Muscle of leg (tissue), 16 donors: ENCODE measurements at places on chromosomes 12 and 14. TPM values are rescaled to one million over a fixed set of nuclear protein-coding genes. Genes with fewer than 3 reads are reported as not detected.

The KRT3 gene
- total RNA-seq, result not detected

- DNase-seq, result no peak
- H3K36me3 ChIP-seq, result peaks cover 64% of the 10 kb centered on the region
- peaks cover 25% of the 10 kb centered on the region for H3K4me1 ChIP-seq
- no peak overlapping the region for H3K4me3 ChIP-seq
- no peaks in the 10 kb centered on the region for H3K27me3 ChIP-seq
Observed at GRCh38 chr14:103685276-103686211, 29.7 kb downstream of the XRCC3 start.

GRCh38 chr14:54738009-54738408, 164.6 kb downstream of the GCH1 start:
- no peaks in the 10 kb centered on the region for H3K27me3 ChIP-seq
- H3K4me3 ChIP-seq, result no peak overlapping the region
- peak; percentile 35 for DNase-seq

GRCh38 chr12:82314406-82314892, 43.7 kb downstream of the CCDC59 start:
- no peak overlapping the region for H3K4me3 ChIP-seq
- H3K4me1 ChIP-seq, result no peaks in the 10 kb centered on the region
- H3K27ac ChIP-seq, result no peak overlapping the region
- DNase-seq, result no peak
- no peaks in the 10 kb centered on the region for H3K36me3 ChIP-seq

- H3K36me3 ChIP-seq, result peaks cover 20% of the 10 kb centered on the region
- peak overlapping the region; percentile 85 for H3K4me3 ChIP-seq
- H3K27ac ChIP-seq, result peak overlapping the region; percentile 82
- peaks cover 2% of the 10 kb centered on the region for H3K27me3 ChIP-seq
Observed at GRCh38 chr12:48924617-48925303, 532 bp downstream of the FKBP11 start.

DNA sequence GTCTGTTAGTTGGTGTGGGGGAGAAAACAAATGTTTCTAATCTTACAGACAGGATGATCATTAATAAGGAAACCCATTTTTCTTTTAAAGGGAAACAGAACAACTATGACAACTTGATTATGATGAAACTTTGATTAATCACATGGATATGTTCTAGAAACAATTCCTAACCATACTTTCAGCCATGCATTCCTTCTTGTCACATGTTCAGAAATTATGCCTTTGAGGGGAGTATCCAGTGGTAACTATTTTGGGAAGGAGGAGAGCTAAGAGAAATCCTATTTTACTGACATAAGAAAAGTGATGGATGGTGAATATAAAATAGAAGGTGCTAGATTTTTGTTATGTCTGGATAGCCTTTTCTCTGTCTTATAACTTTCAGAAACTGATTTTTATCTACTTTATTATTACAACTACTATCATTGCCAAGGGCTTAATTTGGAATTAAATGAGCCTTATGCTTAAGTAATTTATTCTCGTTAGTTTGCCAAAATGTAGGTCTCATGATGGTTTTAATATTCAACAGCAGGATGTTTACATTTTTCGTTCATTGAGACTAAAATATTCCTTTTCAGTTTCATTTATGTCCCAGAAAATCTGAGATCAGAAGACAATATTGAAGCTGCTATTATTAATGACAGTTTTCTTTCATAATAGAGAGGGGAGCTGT, 200.1 kb downstream of the TMTC2 start:
- H3K27ac ChIP-seq, result no peak overlapping the region
- no peak for DNase-seq
- no peak overlapping the region for H3K4me3 ChIP-seq
- H3K27me3 ChIP-seq, result no peaks in the 10 kb centered on the region
- no peaks in the 10 kb centered on the region for H3K36me3 ChIP-seq
- no peaks in the 10 kb centered on the region for H3K4me1 ChIP-seq

- peaks cover 55% of the 10 kb centered on the region for H3K36me3 ChIP-seq
- H3K27ac ChIP-seq, result no peak overlapping the region
- no peak overlapping the region for H3K4me3 ChIP-seq
- DNase-seq, result no peak
- H3K4me1 ChIP-seq, result no peaks in the 10 kb centered on the region
- H3K27me3 ChIP-seq, result no peaks in the 10 kb centered on the region
Observed at GRCh38 chr12:131738196-131738595, 27.3 kb downstream of the SFSWAP start.
